ENCODE measurements at places on chromosomes 12 and 14. TPM values are rescaled to one million over a fixed set of nuclear protein-coding genes. Genes with fewer than 3 reads are reported as not detected.
A peak's percentile ranks its signal among the peaks of the same experiment; 100 is the strongest.

- no peaks in the 10 kb centered on the region for H3K36me3 ChIP-seq
- H3K27me3 ChIP-seq: no peaks in the 10 kb centered on the region
- no peak for DNase-seq
- H3K27ac ChIP-seq: no peak overlapping the region
- H3K4me3 ChIP-seq: no peak overlapping the region
These were observed 64.0 kb downstream of the SPTSSA start for GRCh38 chr14:34398024-34398423.

NXPH4 gene
- total RNA-seq: not detected

DNA sequence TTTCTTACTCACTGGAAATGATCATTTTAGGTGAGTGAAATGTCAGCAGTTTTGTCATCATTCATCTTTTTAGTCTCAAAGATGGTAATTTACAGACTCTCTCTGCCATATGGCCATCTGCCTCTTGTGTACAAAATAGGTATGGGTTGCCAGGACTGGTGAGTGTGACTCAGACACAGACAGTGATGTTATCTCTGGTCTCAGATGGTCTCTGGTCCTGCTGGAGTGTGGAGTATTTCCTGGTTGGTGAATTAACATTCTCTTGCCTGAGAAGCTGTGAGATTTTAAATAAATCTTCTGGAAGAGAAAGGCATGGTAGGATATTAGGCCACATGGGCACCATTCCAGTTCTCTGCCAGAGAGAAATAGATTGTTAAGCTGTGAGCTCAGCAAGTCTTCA, 207.0 kb downstream of the ATP23 start:
- H3K27ac ChIP-seq: no peak overlapping the region
- no peaks in the 10 kb centered on the region for H3K36me3 ChIP-seq
- DNase-seq: no peak
- H3K27me3 ChIP-seq: no peaks in the 10 kb centered on the region

- no peaks in the 10 kb centered on the region for H3K36me3 ChIP-seq
- H3K27ac ChIP-seq: no peak overlapping the region
- H3K4me3 ChIP-seq: no peak overlapping the region
- H3K27me3 ChIP-seq: no peaks in the 10 kb centered on the region
These were observed 144.2 kb downstream of the C12orf75 start for GRCh38 chr12:105474672-105475071.

CISTR gene
- not detected for total RNA-seq

DNA sequence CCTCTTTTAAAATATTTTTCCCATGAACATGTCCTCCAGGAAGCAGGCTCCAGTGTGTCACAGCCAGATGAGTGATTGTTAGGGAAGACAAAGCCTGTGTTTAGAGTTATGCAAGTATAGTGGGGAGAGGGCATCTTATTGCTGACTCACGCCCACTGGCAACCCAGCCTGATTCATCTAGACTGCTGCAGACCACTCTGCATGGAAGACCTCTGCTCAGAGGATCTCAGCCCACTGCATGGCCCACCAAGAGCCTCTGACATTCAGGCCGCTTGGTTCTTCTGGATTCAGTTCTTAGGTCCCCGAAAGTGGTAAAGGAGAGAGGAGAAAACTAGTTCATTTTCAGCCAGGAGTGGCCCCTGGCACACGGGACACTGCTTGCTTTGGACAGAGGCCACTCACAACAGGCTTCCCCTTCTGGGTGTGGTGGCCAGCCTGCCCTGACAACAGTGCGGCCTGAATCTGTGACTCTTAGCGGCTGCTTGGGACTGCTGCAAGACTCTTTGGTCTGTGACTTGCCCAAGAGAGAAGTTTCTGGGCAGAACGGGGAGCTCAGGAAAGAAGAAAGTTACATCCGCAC, 266.3 kb downstream of the ZFP36L1 start:
- H3K36me3 ChIP-seq: no peaks in the 10 kb centered on the region
- H3K4me1 ChIP-seq: no peaks in the 10 kb centered on the region
- peak overlapping the region; percentile 42 for H3K27ac ChIP-seq
- H3K4me3 ChIP-seq: no peak overlapping the region
- no peaks in the 10 kb centered on the region for H3K27me3 ChIP-seq

- no peaks in the 10 kb centered on the region for H3K4me1 ChIP-seq
- no peak overlapping the region for H3K27ac ChIP-seq
- H3K27me3 ChIP-seq: no peaks in the 10 kb centered on the region
- no peak for DNase-seq
- H3K36me3 ChIP-seq: no peaks in the 10 kb centered on the region
These were observed 1.6 kb downstream of the CMKLR1 start for GRCh38 chr12:108337235-108338223.

- no peak overlapping the region for H3K27ac ChIP-seq
- no peaks in the 10 kb centered on the region for H3K27me3 ChIP-seq
- no peak overlapping the region for H3K4me3 ChIP-seq
These were observed 32.2 kb upstream of the SERPINA6 start for GRCh38 chr14:94355191-94355794.

GRCh38 chr14:92973261-92973797, 50.4 kb downstream of the CHGA start:
- no peaks in the 10 kb centered on the region for H3K36me3 ChIP-seq

DNA sequence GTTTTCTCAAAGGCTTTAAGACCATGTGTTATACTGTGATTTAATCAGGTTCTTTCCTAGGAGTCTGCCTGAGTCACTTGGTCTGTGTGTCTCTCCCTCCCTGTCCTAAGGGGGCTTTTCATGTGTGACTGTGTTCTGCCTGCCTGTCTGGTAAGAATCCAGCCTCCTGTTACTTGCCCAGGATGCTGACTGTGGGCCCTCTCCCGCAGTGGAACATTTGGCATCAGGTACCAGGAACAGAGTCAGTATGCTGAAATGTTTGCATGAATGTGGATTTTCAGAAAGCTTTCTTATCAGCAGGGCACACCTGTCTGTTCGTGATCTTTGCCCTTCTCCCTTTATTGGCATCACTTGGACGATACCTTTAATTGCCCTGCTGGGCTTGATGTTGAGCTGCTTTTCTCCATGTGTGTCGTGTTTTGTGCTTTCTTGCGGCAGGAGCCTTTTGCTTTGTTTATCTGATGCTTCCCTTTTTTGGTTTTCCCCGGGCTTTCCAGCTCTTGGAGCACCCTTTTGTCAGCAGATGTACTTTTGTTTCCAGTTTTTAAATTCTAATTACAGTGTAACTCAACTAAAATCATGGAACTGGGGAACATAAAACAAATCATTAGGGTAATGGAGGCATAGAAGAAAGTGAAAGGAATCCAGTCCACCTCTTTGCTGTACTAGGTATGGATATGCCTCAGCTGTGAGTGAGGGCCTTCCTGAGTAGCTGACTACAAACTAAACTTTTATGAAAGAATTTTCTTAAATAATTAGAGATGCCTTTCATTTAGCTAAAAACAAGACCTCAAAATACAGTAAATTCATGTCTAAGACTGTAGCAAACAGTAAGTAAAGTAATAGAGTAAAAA, 72.5 kb downstream of the TRAF3 start:
- H3K4me1 ChIP-seq: peaks cover 15% of the 10 kb centered on the region
- H3K36me3 ChIP-seq: no peaks in the 10 kb centered on the region
- DNase-seq: peak; percentile 81

DNA sequence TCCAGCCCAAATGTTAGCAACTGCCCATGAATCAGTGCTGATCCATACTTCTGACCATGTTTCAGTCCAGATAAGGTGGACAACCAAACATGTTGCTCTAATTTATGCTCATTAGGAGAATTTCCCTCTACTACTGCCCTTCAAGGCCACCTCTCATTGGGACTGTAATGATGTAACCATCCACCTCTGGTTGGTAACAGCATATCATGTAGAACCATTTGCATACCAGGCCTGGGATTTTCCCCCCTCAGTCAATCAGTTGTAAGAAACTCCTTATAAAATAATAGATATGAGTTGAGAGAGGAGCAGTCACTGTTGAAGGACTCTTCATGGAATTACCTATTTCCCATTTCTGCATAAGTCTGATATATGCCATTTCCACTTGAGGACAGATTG, 17.8 kb upstream of the YAF2 start:
- no peak overlapping the region for H3K27ac ChIP-seq
- no peaks in the 10 kb centered on the region for H3K4me1 ChIP-seq
- DNase-seq: no peak
- H3K4me3 ChIP-seq: no peak overlapping the region
- H3K27me3 ChIP-seq: no peaks in the 10 kb centered on the region
- H3K36me3 ChIP-seq: no peaks in the 10 kb centered on the region

DNA sequence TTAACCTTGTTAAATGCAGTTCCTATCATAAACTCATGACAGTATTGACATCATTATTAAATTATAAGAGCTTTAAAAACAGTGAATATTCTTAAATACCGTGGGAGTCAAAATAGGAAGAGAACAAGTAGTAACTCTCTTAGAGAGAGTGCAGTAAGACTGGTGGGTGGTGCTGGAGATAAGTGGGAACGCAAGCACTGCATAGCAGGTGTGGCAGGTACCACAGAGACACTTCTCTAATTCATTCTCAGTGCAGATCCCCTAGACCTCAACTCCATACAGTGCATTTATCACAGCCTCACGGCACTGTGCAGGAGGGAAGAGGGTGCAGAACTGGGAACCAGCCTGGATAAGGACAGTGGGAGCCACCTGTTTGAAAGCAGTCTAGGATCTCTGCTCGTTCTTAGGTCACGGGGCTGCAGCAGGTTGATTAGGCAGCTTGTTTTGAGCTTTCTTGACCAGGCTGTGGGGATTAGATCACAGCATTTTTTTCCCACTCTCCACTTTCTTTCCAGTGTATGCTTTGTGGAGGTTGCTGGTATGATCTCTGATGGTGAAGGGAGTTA, 165.6 kb downstream of the PRKCH start:
- H3K36me3 ChIP-seq: no peaks in the 10 kb centered on the region
- no peak overlapping the region for H3K4me3 ChIP-seq
- H3K27ac ChIP-seq: no peak overlapping the region
- no peaks in the 10 kb centered on the region for H3K27me3 ChIP-seq
- no peak for DNase-seq

DNA sequence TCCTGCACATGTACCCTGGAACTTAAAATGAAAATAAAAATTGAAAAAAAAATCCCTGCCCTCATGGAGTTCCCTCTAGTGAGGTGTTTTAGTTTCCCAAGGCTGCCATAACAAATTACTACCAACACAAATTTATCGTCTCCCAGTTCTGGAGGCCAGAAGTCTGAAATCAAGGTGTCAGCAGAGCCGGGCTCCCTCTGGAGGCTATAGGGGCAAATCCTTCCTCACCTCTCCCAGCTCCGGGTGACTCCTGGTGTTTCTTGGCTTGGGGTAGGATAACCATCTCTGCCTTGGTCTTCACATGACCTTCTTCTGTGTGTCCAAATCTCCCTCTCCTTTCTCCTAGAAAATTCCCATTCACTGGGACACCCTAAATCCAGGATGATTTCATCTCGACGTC, 50.1 kb downstream of the PLXNC1 start:
- no peak overlapping the region for H3K27ac ChIP-seq
- no peak for DNase-seq
- no peaks in the 10 kb centered on the region for H3K36me3 ChIP-seq
- H3K4me3 ChIP-seq: no peak overlapping the region
- no peaks in the 10 kb centered on the region for H3K4me1 ChIP-seq

GRCh38 chr12:122853582-122854245, 18.5 kb downstream of the HIP1R start:
- no peaks in the 10 kb centered on the region for H3K27me3 ChIP-seq
- no peak overlapping the region for H3K4me3 ChIP-seq
- H3K4me1 ChIP-seq: no peaks in the 10 kb centered on the region
- H3K36me3 ChIP-seq: no peaks in the 10 kb centered on the region
- no peak overlapping the region for H3K27ac ChIP-seq

FAM90A1 gene
- not detected for total RNA-seq

GRCh38 chr12:25054076-25054782, 105.3 kb upstream of the BCAT1 start:
- H3K36me3 ChIP-seq: no peaks in the 10 kb centered on the region
- no peak for DNase-seq
- no peaks in the 10 kb centered on the region for H3K27me3 ChIP-seq
- H3K27ac ChIP-seq: no peak overlapping the region

DNA sequence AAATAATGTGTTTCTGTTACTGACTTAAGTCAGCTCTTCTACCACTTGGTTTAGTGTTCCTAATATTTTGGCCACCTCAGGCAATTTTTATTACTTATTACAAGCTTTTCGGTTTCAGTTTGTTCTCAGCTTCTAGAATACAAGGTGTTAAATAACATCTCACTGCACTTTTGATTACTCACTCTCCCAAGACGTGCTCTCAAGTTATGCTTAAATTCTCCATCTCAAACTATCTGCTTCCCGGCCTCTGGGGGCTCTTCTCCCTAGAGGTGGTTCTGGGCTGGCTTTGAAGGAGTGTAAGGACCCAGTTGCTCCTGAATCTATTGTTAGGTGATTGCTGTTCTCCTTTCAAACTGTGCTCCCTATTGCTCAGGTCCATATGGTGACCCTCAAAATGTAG, 193.9 kb upstream of the DDHD1 start:
- no peaks in the 10 kb centered on the region for H3K4me1 ChIP-seq
- no peak overlapping the region for H3K4me3 ChIP-seq
- H3K27me3 ChIP-seq: no peaks in the 10 kb centered on the region
- no peak overlapping the region for H3K27ac ChIP-seq
- no peak for DNase-seq

CABP1 gene
- 0.77 TPM for total RNA-seq

DNA sequence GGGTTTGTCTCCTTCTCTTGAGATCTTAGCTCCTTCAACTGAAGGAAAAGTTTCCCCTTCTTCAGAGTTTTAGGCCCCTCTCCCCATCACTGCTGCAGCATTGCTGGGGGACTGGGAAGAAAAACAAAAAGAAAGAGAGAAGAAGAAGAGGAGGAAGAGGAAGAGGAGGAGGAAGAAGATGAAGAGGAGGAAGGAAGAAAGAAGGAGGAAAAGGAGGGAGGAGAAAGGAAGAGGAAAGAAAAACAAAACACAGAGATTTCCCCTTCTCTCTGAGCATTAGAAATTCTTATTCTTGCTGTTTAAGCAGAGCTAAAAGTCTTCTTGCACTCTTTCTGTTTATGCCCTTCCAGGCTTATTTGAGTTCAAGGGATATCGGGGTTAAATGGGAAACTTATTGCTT, 219.8 kb upstream of the AMIGO2 start:
- no peak overlapping the region for H3K4me3 ChIP-seq
- no peaks in the 10 kb centered on the region for H3K27me3 ChIP-seq
- H3K27ac ChIP-seq: no peak overlapping the region
- no peak for DNase-seq
- no peaks in the 10 kb centered on the region for H3K4me1 ChIP-seq

KLHL33 gene
- 0.05 TPM for total RNA-seq

RNASE1 gene
- 244 TPM for total RNA-seq

KRT3 gene
- not detected for total RNA-seq

- DNase-seq: no peak
- H3K4me3 ChIP-seq: no peak overlapping the region
- H3K4me1 ChIP-seq: peaks cover 4% of the 10 kb centered on the region
- peaks cover 5% of the 10 kb centered on the region for H3K36me3 ChIP-seq
These were observed 6.4 kb downstream of the SNX6 start for GRCh38 chr14:34623506-34623905.

GLI1 gene
- total RNA-seq: 1.4 TPM

KRT77 gene
- total RNA-seq: not detected

PYGL gene
- 54.2 TPM for total RNA-seq

- H3K4me1 ChIP-seq: no peaks in the 10 kb centered on the region
- no peak overlapping the region for H3K4me3 ChIP-seq
- no peak for DNase-seq
- H3K27me3 ChIP-seq: no peaks in the 10 kb centered on the region
- no peaks in the 10 kb centered on the region for H3K36me3 ChIP-seq
These were observed 173.0 kb downstream of the MYRFL start for GRCh38 chr12:69998011-69998410.

RIC8B gene
- 13.9 TPM for total RNA-seq

All from colonic mucosa (tissue), 4 donors.